ENCODE measurements at places on chromosomes 3 and 15.

GRCh38 chr3:124695369-124695768, 34.9 kb upstream of the UMPS start:
- DNase-seq = no peak

DNA sequence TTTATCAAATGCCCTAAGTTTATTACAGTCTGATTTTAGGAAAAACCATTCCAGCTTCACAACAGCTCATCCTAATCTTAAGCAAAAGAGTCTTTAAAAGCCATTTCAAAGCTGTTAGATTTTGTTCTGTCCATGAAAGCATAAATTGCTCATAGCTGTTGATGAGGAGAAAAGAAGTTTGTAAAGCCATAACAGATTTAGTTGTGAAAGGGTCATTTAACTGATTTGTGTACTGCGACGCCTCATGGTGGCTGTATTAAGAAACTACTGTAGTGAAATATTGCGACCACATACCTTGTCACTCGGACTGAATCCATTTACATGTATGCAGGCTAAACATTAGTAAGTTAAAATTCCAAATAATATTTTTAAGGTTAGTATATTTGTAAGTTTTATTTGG, 20.9 kb downstream of the BBX start:
- DNase-seq = no peak

GRCh38 chr3:69612791-69613190, 126.5 kb upstream of the MITF start:
- DNase-seq = no peak

GRCh38 chr3:52723935-52724334, 18.0 kb downstream of the SPCS1 start:
- DNase-seq = no peak

DNA sequence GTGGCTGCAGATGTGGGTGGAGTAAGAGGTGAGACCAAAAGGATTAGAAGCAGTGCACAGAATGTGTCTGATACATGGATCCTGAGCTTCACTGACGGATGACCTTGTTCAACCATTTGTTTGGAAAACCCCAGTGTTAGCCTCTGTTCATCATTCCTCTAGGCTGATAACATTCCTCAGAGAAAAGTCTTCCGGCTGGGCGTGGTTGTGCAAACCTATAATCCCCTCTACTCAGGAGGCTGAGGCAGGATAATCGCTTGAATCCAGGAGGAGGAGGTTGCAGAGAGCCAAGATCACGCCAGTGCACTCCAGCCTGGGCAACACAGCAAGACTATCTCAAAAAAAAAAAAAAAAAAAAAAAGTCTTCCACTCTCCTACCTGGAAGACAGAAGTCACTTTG, 23.1 kb upstream of the CHD2 start:
- DNase-seq = no peak

Data from stromal cell of bone marrow (primary cell).